ENCODE measurements at places on chromosomes 11 and 22.

GRCh38 chr11:7571640-7572000 is 57.8 kb downstream of the PPFIBP2 start:
- DNase-seq, result no peak

GRCh38 chr11:47889714-47890441 is 41.7 kb upstream of the NUP160 start:
- DNase-seq, result no peak

DNA sequence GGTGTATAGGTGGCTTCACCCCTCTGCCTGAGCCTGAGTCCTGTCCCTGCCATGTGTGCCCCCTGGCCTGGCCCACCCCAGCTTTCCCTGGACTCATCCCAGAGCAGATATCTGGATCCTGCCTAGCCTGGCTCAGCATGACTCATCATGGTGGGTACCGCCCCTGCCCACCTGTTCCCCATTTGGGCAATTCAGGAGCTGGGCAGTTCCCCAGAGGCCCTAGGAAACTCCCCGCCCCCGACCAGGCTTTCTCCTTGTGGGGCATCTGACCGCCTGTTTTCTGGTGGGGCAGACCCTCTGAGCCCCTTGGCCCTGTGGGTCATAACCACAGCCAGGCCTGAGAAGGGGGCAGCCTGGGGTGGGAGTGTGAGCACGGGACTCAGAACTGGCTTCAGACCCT is 4.4 kb downstream of the TSPO start:
- no peak for DNase-seq

- no peak for DNase-seq
Measured at GRCh38 chr22:40094485-40094884, 83.2 kb upstream of the TNRC6B start.

DNA sequence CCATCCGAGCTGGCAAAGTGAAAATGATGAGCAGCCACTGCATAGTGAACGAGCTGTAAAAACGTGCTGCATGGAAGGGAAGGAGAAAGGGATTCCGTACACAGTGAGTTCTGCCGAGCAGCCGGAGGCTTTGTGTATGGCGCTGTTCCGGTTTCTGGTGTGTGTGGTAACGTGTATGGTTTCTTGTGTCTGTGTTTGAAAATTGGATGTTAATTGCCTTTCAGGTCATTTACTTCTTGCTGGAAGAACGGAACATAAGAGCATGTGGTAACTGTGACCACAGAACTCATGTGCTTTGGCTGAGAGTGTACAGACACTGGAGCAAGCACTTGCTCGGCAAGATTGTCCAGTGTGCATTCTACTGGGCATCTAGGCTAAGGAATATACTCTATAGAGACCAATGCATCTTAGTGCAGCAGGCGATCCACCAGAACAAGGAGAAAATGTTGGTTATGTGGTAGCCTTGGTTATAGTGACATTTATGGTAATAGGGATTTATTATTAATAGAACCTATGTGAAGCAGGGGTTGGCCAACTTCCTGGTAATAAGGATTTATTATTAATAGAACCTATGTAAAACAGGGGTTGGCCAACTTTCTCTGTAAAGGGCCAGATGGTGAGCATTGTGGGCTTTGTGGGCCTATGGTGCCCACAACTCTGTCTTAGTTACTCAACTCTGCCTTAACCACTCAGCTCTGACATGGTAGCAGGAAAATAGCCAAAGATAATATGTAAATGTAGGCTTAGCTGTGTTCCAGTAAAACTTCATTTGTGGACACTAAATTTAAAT is 49.2 kb downstream of the GRAMD1B start:
- no peak for DNase-seq
